Left renal cortex interstitium (tissue), 4 donors: ENCODE measurements at places on chromosomes 11 and 22.
A peak's percentile ranks its signal among the peaks of the same experiment; 100 is the strongest.

DNA sequence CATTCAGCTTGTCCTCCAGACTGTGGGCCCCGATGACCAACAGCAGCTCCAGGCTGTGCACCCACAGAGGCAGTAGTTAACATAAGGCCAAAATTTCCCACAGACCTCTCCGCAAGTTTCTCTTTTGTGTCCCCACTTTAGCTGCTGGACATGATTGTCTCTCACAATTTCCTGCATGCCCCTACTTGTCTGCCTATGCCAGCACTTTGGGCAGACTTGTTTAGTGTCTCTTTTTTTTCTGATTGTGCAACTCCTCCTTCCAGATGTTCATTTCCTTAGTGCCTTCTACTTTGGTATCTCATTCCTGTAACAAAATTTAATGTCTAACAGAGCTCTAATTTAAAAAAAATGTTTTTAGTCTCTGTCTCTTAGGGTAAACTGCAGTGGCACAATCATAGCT, 23.8 kb upstream of the SCN3B start:
- no peak for DNase-seq

GRCh38 chr11:66956689-66957290, 1.4 kb downstream of the PC start:
- DNase-seq, result no peak

GRCh38 chr11:65418431-65418680, 4.2 kb upstream of the NEAT1 start:
- no peak for DNase-seq

- DNase-seq, result peak; percentile 62
Observed at GRCh38 chr11:69311767-69312385, 17.9 kb downstream of the MYEOV start.
